Left cardiac atrium (tissue), 4 donors: ENCODE measurements at places on chromosomes 11 and 22. TPM values are rescaled to one million over a fixed set of nuclear protein-coding genes. Genes with fewer than 3 reads are reported as not detected.

GRCh38 chr22:19970479-19971275, 29.1 kb upstream of the TXNRD2 start:
- DNase-seq = peak; percentile 74

GRCh38 chr11:47399860-47400767, 8.3 kb upstream of the SLC39A13 start:
- no peak for DNase-seq

DNA sequence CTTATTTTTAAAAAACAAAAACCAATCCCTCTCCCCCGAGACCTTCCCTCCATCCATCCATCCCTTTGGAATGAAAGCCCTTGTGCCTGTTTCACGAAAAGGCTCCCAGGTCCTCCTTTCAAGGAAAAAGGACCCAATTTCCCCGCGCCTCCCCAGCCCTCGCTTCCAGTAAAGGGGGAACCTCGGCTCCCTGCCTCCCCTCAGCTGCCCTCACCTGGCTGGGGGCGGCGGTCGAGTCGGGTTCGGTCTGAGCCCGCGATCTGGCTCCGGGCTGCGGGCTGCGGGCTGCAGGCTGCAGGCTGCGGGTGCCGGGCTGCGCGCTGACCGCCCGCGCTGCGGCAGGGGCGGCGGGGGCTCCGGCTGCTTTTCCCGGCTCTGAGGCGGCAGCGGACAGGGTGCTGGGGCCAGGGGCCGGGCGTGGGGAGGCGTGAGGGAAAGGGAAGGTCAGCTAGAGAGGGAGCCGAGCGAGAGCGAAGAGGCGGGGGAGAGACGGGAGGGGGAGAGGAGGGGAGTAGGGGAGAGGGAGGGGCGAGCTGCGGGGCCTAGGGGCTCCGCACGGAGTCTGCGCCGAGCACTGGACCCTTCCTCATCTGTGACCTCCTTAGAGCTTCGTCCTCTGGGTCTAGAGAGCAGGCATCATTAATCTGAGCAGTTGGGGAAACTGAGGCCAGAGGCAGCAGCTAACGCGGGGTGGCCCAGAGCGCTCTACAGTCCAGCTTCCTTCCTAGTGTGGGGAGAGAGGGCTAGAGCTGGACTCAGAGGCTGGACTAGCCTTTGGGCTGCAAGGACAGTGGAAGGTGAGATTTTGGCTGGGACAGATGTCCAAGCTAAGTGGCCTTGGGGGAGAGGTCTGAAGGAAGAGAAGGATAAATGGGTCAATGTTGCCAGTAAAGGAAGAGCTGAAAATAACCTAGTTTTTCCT, at the start of gene C1QTNF4:
C1QTNF4 (minus strand) TSS at position 478 of the 922 bp plus-strand sequence. CDS start 3,601 bp downstream, outside the sequence.
- no peak for DNase-seq

DNA sequence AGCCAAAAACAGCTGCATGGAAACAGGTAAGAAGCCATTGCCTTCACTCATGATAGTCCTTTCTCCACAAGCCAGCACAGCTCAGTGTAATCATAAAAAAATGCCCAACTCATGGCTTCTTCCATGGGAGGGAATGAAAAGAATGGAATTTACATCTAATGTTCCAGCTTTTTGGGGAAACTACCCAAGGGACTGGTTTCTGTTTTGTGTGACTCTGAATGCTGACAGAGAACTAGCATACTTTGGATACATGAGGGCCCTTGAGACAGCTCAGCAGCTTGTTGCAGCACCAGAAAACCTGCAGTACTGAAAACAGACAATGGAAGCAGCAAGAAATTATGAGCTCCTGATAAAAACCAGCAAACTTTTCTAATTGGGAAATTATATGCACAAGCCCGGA, 24.2 kb upstream of the HORMAD2 start:
- DNase-seq = no peak

- DNase-seq = no peak
These were observed 1.7 kb upstream of the PARVA start for GRCh38 chr11:12375720-12376119.

DNA sequence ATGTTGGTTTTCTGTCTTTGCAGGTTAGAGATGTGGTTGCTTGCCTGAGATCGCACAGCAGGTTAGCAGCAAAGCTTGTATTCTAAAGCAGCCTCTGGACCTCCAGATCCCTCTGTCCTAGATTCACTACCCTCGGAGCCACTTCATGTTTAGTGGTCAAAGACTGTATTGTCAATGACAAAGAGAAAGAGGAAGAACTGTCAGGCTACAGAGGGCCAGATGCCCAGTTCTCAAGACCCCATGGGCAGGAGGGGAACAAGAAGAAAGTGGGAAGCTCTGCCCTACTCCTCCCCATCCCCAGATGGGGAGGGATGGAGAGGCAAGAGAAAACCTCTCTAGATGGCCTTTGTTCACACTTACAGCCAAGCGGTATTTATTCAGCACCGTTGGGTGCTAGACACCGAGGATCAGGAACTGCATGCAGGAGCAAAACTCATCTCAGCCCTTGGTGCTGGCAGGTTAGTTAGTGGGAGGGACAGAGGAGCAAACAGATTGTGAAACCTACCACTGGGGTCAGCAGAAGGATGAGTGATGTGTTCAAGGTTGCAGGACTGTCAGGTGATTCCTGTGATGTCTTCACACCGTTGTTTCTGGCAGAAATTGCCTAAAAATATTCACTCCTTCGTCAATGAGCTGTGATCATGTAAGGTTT, 38.3 kb upstream of the PTPRJ start:
- DNase-seq = no peak

DNA sequence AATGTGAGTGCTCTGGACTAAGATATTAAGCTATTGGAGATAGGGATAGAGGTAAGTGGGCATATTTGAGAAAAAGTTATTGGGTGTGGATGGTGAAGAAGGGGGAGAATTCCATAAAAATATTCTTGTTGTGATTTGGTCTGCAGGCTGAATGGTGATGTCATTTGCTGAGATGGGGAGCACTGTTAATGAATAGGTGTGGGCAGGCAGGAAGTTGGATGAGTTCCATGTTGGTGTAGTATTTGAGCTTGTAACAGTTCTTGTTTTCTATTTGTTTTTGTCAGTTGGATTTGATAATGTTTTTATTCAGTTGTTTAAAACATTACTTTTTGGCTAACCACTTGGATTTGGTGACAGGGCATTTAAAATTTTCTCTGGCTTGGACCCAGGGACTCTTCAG, 168.8 kb downstream of the C11orf87 start:
- DNase-seq = no peak

DNA sequence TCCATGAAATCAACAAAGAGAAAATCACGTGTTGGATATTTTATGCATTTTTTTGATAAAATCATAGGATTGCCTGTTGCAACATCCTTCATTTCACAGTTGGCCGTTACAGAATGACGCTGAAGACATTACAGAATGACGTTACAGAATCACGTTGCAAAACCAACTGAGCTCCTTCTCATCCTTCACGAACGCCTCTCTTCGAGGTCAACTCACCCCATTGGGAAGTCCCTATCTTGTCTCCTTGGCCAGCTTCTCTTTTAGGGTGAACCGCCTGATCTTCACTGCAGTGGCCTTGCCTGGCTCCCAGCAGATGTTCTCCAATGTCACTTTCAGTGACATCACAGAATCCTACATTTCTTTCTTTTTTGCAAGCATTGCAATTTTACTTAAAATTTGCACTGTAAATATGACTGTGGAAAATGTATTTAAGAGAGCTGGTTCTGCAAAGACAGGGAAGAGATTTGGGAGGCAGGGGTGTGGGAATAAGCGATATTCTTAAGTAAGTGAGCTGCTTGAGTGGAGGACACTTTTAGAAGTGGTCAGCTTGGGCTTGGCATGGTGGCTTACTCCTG, 5.1 kb downstream of the KRTAP5-7 start:
- no peak for DNase-seq

GRCh38 chr11:35621620-35622019, 3.4 kb downstream of the FJX1 start:
- DNase-seq = no peak

DNA sequence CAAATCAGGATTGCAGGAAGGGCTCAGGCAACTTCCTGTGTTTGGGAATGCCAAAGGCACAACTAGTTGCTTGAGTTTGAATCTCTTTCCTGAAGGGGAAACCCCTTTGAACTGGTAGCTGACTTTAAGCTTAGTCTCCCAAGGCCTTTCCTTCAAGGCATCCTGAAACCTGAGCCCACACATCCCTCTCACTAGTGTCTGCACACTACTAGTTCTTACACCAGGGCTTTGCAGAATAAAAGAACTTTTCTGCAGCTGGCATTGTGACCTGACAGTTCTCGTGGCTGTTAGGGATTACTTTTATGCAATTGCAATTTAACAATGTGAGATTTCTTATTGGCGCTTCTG, 95.4 kb downstream of the EXT2 start:
- DNase-seq = no peak

DNA sequence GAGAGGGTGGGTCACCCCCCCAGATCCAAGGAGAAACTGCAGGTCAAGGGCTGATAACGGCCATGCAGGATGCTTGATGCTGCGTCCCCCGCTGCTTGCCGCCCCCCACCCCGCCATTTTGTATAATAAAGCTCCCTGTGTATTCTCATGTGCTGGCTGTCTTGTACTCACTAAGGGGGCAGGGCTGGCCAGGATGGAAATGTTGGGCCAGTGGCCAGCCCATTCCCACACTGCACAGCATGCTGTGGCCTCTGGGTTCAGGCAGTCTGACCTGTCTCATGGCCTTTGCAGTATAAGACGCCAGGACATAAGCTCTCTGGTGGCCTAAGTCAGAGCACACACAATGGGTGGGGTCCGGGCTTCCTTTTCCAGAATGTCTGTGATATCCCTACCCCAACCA, 421 bp upstream of the PRR33 start:
- DNase-seq = no peak

GRCh38 chr22:44182588-44183286, 2.0 kb downstream of the PARVG start:
- DNase-seq = peak; percentile 54

Gene LRRC32
- 88.2 TPM for total RNA-seq

Gene CCDC87
- 0.39 TPM for total RNA-seq

Gene TRPC6
- 0.56 TPM for total RNA-seq

Gene BTBD18
- not detected for total RNA-seq
